Small intestine (tissue), 16 donors: ENCODE measurements at places on chromosomes 2 and 18. TPM values are rescaled to one million over a fixed set of nuclear protein-coding genes. Genes with fewer than 3 reads are reported as not detected.

Gene LDLRAD4
- polyA plus RNA-seq, result 17.6 TPM

Gene CYTIP
- 9.4 TPM for polyA plus RNA-seq

Gene TMEM247
- not detected for polyA plus RNA-seq

Gene C1QL2
- not detected for polyA plus RNA-seq

Gene LIPG
- 33.0 TPM for polyA plus RNA-seq

Gene GCG
- 236 TPM for polyA plus RNA-seq

Gene ERICH2
- polyA plus RNA-seq, result 1.2 TPM

Gene NETO1
- polyA plus RNA-seq, result not detected

Gene NEU2
- not detected for polyA plus RNA-seq

Gene TMEM127
- 12.1 TPM for polyA plus RNA-seq

Gene FMNL2
- polyA plus RNA-seq, result 8.7 TPM

Gene AGXT
- 0.58 TPM for polyA plus RNA-seq

Gene PLCL1
- polyA plus RNA-seq, result 0.58 TPM

Gene ONECUT2
- polyA plus RNA-seq, result 6.5 TPM

DNA sequence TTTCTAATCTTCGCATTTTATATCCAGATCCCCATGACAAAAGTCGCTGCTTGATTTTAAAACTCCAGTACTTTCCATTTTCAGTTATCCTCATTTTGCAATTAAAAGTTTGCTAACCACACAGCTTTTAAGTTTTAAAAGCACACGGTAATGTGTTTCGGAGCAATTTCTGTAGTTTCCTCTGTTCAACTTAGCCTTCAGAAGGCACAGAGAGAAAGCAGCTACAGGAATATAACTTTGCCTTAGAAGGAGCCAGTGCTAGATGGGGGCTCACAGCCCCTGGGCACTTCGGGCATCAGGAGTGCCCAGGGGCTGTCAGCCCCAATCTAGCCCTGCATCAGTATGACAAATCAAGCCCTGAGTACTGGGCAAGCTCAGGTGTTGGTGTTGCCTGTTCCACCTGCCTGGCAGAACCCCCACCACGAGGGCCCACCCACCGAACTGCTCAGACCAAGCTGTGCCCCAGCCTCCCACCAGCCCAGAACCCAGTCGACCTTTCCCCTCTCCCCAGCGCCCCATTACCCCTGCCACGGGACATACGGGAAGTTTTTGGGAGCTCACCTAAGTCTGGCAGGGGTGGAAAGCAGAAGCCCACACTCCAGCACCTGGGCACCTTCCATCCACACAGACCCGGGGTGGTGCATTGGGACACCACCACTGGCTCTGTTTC, 47.3 kb downstream of the TRABD2A start:
- no peaks in the 10 kb centered on the region for H3K27me3 ChIP-seq
- H3K4me3 ChIP-seq, result no peak overlapping the region
- peak overlapping the region; percentile 11 for H3K27ac ChIP-seq
- H3K4me1 ChIP-seq, result no peaks in the 10 kb centered on the region
- no peaks in the 10 kb centered on the region for H3K36me3 ChIP-seq

- H3K27ac ChIP-seq, result peak overlapping the region; percentile 86
- no peaks in the 10 kb centered on the region for H3K27me3 ChIP-seq
- no peak overlapping the region for H3K4me3 ChIP-seq
Observed at GRCh38 chr2:112726487-112727190, 5.8 kb downstream of the NT5DC4 start.

DNA sequence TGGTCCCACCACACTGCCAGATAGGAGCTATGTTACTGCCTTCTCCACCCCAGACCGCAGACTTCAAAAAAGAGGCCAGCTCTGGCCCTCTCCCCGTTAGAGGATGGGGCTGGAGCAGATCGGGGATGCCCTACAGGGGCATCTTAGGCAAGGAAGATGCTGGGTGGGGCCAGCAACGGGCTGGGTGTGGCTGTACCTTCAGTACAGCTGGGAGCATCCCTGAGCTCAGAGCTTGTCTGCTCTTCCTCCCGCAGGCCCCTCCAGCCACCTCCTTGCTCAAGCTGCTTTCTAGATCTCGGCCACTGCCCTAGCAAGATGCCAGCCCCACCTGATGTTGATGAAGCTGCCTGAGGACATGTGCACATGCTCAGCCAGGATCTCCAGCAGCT, 9.8 kb downstream of the PTPRN start:
- no peak overlapping the region for H3K4me3 ChIP-seq
- no peaks in the 10 kb centered on the region for H3K27me3 ChIP-seq

DNA sequence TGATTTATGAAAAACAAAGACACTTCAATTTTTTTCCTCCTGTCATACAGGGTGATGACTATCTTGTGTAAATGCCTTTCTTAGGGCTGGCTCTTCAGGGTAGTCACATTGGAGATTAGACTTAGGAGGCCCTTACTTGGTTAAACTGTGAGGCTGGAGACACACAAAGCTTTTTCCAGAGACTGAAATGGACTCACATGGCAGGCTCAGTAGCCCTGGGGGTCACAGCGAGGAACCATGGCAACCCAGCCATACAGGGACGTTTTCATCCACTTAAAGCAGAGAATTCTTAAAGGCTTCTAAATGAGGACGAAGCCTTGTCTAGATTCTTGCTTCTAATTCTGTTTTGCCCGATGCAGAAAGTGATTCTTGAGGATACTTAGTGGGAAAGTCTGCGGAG, 57.3 kb upstream of the ZDBF2 start:
- no peaks in the 10 kb centered on the region for H3K4me1 ChIP-seq
- H3K4me3 ChIP-seq, result no peak overlapping the region
- H3K27me3 ChIP-seq, result no peaks in the 10 kb centered on the region
- H3K36me3 ChIP-seq, result no peaks in the 10 kb centered on the region

GRCh38 chr18:13268158-13269012, 49.8 kb downstream of the LDLRAD4 start:
- no peak overlapping the region for H3K27ac ChIP-seq
- H3K36me3 ChIP-seq, result no peaks in the 10 kb centered on the region
- no peak for DNase-seq
- no peak overlapping the region for H3K4me3 ChIP-seq

- DNase-seq, result no peak
- no peaks in the 10 kb centered on the region for H3K36me3 ChIP-seq
- no peaks in the 10 kb centered on the region for H3K27me3 ChIP-seq
- no peaks in the 10 kb centered on the region for H3K4me1 ChIP-seq
Observed at GRCh38 chr2:99711144-99711543, 221.3 kb upstream of the REV1 start.

DNA sequence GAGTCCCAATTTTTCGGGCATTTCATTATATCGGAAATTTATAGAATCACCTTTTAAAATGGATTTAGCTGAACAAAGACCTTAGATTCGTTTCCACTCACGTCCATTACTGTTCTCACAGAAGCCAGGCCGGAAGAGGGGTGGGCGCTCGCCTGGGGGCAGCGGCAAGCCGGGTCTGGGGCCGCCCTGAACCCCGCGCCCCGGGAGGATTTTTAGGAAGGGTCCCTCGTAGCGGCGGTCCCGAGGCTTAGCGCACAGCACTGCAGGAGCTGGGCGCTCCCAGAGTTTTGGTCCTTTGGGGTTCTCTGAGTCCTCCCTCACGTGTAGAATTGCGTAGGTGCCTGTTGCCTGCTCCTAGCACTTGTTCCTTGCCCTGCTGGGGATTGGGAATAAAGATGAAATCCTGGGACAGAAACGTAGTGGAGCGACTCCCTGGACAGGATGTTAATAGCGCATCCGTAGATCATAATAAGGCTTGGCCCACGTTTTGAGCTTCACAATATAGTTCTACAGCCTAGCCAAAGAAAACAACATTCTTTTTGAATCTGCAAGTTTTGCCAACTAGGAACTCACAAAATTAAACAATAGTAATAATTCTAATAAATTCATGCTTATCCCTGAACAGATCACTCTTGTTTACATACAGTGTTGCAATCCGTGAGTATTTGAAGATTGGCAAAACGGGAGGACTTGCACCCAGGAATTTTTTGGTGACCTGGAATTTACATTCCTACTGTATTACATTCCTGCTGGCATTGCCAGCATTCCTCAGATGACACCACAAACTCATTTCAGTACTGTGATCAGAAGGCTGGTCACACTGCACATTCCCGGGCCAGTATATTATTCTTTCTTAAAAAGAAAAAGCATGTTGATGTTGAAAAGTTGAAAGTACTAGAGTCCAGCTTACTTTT, 875 bp downstream of the C18orf63 start:
- H3K4me1 ChIP-seq, result no peaks in the 10 kb centered on the region
- DNase-seq, result no peak
- H3K27me3 ChIP-seq, result peaks cover 2% of the 10 kb centered on the region
- H3K36me3 ChIP-seq, result no peaks in the 10 kb centered on the region
- H3K27ac ChIP-seq, result no peak overlapping the region

- H3K27me3 ChIP-seq, result no peaks in the 10 kb centered on the region
- peaks cover 4% of the 10 kb centered on the region for H3K4me1 ChIP-seq
- no peaks in the 10 kb centered on the region for H3K36me3 ChIP-seq
- H3K27ac ChIP-seq, result no peak overlapping the region
- no peak overlapping the region for H3K4me3 ChIP-seq
- DNase-seq, result peak; percentile 31
Observed at GRCh38 chr2:54471221-54471711, 15.1 kb downstream of the SPTBN1 start.

DNA sequence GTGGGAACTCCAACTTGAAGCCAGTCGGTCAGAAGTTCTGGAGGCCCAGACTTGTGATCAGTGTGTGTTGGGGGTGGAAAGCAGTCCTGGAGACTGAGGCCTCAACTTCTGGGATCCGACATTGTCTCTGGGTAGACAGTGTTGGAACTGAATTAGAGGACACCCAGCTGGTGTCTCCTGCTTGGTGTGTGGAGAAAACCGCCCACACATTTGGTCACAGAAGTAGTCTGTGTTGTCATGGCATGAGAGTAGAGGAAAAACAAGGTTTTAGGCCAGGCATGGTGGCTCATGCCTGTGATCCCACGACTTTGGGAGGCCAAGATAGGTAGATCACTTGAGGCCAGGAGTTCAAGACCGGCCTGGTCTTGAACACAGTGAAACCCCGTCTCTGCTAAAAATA, 51.5 kb downstream of the PUM2 start:
- peaks cover 32% of the 10 kb centered on the region for H3K36me3 ChIP-seq
- no peak for DNase-seq
- H3K4me3 ChIP-seq, result no peak overlapping the region
- no peaks in the 10 kb centered on the region for H3K27me3 ChIP-seq
- H3K4me1 ChIP-seq, result no peaks in the 10 kb centered on the region

GRCh38 chr2:66569321-66569851, 134.5 kb downstream of the MEIS1 start:
- peaks cover 15% of the 10 kb centered on the region for H3K4me1 ChIP-seq
- H3K4me3 ChIP-seq, result no peak overlapping the region
- DNase-seq, result no peak
- no peaks in the 10 kb centered on the region for H3K27me3 ChIP-seq
- no peak overlapping the region for H3K27ac ChIP-seq
- H3K36me3 ChIP-seq, result no peaks in the 10 kb centered on the region

DNA sequence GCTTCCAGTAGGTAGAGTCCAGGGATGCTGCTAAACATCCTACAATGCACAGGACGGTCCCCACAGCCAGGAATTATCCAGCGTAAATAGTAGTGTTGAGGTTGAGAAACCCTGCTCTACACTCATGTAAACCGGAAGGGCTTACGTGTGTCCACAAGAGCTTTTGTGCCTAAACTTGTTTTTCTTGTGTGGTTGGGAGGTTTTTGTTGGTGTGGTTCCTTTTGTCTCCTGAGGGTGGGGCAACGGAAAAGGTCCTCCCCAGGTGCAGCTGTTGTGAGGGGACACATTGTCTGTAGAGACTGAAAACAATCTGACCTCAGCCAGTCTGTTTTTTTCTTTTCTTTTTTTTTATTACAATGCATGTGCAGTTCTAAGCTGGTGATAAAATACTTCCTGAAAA, 72.7 kb upstream of the MGAT5 start:
- H3K27ac ChIP-seq, result no peak overlapping the region
- H3K27me3 ChIP-seq, result no peaks in the 10 kb centered on the region
- H3K4me3 ChIP-seq, result no peak overlapping the region

GRCh38 chr2:45884126-45884525, 232.7 kb downstream of the PRKCE start:
- peaks cover 3% of the 10 kb centered on the region for H3K36me3 ChIP-seq
- no peak overlapping the region for H3K4me3 ChIP-seq
- DNase-seq, result peak; percentile 43
- H3K27ac ChIP-seq, result no peak overlapping the region
- H3K4me1 ChIP-seq, result no peaks in the 10 kb centered on the region

DNA sequence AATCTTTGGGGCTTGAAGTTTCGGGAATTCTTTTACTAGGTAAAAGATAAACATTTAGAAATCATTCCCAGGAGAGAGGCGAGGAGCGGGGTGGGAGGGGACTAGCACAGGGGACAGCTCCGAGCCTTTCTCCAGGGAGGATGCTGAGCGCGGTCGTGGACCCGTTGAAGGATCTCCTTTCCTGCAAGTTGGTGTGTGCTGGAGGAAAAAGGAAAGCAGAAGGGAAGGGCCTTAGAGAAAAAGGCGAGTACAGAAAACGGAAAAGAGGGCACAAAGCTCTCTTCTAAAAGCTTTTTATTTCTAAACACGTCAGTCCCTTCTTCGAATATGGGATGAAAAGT, 640 bp downstream of the SLC39A6 start:
- no peaks in the 10 kb centered on the region for H3K27me3 ChIP-seq
- peak overlapping the region; percentile 97 for H3K27ac ChIP-seq
- peak overlapping the region; percentile 78 for H3K4me3 ChIP-seq
- DNase-seq, result peak; percentile 8

DNA sequence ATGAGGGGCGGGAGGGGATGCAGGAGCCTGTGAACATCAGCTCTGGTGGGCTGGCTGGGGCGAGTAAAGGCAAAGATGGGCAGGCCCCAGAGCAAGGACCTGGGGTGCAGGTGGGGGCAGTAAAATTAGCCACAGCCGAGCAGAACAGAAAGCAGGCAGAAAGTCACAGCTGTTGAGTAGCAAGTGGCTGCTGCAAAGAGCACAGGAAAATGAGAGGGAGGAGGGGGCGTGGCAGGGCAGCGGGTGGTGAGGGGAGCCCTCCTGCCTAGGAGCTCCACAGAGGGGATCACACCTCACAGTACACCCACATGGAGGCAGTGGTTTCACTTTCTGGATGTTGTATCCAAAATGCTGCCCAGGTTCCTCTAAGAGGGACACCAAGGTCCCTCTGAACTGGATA, 79.6 kb downstream of the LBH start:
- H3K4me1 ChIP-seq, result no peaks in the 10 kb centered on the region
- no peak overlapping the region for H3K27ac ChIP-seq
- H3K27me3 ChIP-seq, result no peaks in the 10 kb centered on the region

- H3K4me3 ChIP-seq, result no peak overlapping the region
- peak; percentile 54 for DNase-seq
- H3K27me3 ChIP-seq, result no peaks in the 10 kb centered on the region
- H3K36me3 ChIP-seq, result peaks cover 19% of the 10 kb centered on the region
- no peak overlapping the region for H3K27ac ChIP-seq
- H3K4me1 ChIP-seq, result peaks cover 6% of the 10 kb centered on the region
Observed at GRCh38 chr2:127479219-127479825, 47.0 kb downstream of the IWS1 start.

DNA sequence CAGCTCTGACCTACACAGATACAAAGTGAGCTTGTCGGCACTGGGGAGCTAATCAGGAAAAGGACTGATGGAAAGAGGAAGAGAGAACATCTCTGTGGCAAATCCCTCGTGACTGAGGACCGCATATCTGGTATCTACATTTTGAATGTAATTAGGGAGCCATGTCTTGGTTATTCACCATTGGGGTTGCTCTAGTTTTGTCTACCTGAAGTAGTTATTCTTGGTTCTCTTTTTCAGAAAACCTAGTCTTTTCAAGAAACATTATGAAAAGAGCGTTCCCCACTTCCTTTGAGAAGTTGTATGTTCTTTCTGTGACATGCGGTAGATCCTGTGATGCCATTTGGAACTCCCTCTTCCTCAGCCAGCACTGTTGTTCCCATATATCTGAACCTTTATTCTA, 104.4 kb downstream of the DOCK10 start:
- H3K36me3 ChIP-seq, result no peaks in the 10 kb centered on the region
- no peak overlapping the region for H3K27ac ChIP-seq
- no peaks in the 10 kb centered on the region for H3K27me3 ChIP-seq
- H3K4me3 ChIP-seq, result no peak overlapping the region
- H3K4me1 ChIP-seq, result peaks cover 4% of the 10 kb centered on the region
- no peak for DNase-seq
